ENCODE measurements at places on chromosomes 11 and 22. TPM values are rescaled to one million over a fixed set of nuclear protein-coding genes. Genes with fewer than 3 reads are reported as not detected.
A peak's percentile ranks its signal among the peaks of the same experiment; 100 is the strongest.

DNA sequence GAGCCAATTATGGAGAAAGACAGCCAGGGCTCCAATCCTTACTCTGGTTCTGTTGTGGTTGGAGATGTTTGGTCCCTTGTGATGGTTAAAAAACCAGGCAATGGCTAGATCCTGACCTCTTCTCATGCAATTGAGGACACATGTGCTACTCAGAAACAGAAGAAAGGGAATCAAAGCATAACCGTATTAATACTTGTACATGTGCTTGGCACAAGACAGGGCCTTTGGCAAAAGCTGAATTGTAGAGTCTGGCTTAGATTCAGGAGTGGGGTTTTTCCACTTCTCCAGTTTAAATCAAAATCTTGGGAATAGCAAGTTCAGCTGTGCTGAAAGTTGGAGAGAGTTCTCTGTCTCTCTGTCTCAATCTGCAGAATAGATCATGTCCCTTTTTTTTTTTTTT, 80.1 kb upstream of the E2F8 start:
- H3K4me1 ChIP-seq: no peaks in the 10 kb centered on the region
- H3K27ac ChIP-seq: no peak overlapping the region
- no peak for DNase-seq
- H3K4me3 ChIP-seq: no peak overlapping the region
- 0 out of 2 replicates have a peak, but pooled peaks cover 3% of the 10 kb centered on the region for H3K27me3 ChIP-seq
- no peaks in the 10 kb centered on the region for H3K36me3 ChIP-seq

ZP1 gene
- not detected for total RNA-seq

HTR3A gene
- not detected for total RNA-seq

DNA sequence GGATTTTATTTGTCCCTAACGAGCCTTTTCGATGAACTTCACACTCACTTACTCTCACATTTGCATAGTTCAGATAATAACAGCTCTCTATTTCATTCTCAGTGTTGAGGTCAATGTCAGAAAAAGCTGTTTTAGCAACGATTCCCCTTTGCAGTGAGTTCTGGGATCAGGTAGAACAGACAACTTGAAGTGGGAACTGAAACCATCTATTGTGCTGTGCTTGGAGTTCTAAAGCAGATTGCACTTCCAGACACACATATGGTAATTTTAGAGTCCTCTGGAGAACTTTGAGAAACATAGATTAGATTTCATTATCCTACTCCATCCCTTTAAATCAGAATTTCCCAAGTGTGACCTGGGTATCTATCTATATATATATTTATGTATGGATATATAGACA, 124.6 kb upstream of the BLID start:
- no peak overlapping the region for H3K27ac ChIP-seq
- DNase-seq: no peak
- H3K36me3 ChIP-seq: no peaks in the 10 kb centered on the region
- no peaks in the 10 kb centered on the region for H3K27me3 ChIP-seq
- no peaks in the 10 kb centered on the region for H3K4me1 ChIP-seq
- H3K4me3 ChIP-seq: no peak overlapping the region

DNA sequence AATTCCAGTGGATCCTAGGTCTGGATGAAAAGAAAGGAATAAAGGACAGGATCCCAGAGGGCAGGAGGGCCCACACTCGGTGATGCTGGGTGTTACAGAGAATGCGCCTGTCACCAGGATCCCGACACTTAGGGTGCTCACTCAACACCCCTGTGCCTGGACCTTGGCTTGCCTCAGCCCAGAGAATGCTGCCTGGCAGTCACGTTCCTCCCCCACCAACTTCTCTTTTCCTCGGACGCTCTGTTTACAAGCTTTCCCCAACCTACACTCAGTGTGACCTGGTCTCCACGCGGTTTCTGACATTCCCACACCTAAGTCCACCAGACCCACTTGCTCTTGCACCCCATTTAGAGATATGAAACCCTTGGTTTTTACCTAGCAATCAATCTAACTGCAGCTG, 38.0 kb upstream of the ETS1 start:
- no peaks in the 10 kb centered on the region for H3K27me3 ChIP-seq
- no peaks in the 10 kb centered on the region for H3K36me3 ChIP-seq
- no peak for DNase-seq
- no peak overlapping the region for H3K27ac ChIP-seq
- no peaks in the 10 kb centered on the region for H3K4me1 ChIP-seq

- no peak for DNase-seq
- H3K4me1 ChIP-seq: peaks cover 17% of the 10 kb centered on the region
- peak within 1 kb of the TSS; percentile 39 for H3K4me3 ChIP-seq
- H3K36me3 ChIP-seq: no peaks in the 10 kb centered on the region
- H3K27me3 ChIP-seq: peaks cover 27% of the 10 kb centered on the region
- no peak within 1 kb of the TSS for H3K27ac ChIP-seq
These were observed at the start of gene RASD2 for GRCh38 chr22:35540595-35541253. TSS of gene RASD2 (plus strand) at chr22:35540831. CDS start at chr22:35546810, 5,979 bp downstream.

RFPL1 gene
- total RNA-seq: not detected

DNA sequence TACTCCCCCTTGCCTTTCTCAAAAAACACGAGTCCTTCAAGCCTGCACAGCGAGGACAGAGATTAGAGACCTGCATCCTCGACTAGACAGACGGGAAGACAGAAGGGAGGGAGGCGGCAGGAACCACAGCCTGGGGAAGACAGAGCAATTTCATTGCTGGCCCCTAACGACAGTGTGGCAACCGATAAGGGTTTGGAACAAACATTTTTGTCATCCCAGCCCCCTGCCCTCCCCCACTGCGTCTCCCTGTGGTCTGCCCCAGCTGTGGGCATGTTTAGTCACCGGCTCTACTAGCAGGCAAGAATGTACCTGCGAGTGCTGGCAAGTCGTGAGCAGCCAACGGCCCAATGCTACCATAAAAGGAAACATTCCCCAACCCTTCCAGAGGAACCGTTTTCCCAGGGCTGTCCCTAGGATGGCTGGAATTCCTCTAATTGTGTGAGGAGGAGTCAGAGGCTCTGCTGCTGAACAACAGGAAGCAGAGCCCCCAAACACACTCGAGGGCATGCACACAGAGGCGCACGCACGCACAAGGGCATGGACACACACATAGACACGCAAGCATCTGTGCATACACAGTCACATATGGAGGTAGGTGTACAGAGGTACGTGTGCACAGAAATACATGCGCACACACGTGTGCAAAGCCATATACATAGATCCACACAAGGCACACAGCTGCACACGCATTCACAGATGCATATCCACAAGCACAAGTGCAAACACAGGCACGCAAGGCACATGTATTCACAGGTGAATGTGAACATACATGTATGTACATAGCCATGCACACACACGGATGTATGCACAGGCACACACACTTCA, 58.3 kb downstream of the MYH9 start:
- H3K36me3 ChIP-seq: peaks cover 87% of the 10 kb centered on the region
- no peak overlapping the region for H3K4me3 ChIP-seq
- DNase-seq: peak; percentile 99
- H3K27me3 ChIP-seq: no peaks in the 10 kb centered on the region
- peak overlapping the region; percentile 98 for H3K27ac ChIP-seq

DNA sequence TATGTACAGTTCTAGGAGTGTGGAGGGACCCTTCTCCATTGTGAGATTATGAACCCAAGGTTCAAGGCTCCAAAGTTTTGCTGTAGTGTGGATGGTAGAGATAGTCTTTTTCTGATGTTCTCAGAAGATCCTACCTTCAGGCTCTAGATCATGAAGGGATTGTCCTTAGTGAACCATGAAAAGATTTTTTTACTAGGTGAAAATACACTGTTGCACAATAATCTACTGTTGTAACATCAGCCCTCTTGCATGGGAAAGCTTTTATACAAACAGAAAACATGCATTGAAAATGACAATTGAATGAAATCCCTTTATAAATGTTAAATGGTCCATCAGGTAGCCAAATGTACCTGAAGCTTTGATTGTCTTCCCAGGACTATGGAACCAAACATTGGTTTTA, 177.8 kb downstream of the FAM76B start:
- H3K36me3 ChIP-seq: no peaks in the 10 kb centered on the region
- H3K4me3 ChIP-seq: no peak overlapping the region
- H3K27me3 ChIP-seq: no peaks in the 10 kb centered on the region
- no peaks in the 10 kb centered on the region for H3K4me1 ChIP-seq
- no peak overlapping the region for H3K27ac ChIP-seq

DNA sequence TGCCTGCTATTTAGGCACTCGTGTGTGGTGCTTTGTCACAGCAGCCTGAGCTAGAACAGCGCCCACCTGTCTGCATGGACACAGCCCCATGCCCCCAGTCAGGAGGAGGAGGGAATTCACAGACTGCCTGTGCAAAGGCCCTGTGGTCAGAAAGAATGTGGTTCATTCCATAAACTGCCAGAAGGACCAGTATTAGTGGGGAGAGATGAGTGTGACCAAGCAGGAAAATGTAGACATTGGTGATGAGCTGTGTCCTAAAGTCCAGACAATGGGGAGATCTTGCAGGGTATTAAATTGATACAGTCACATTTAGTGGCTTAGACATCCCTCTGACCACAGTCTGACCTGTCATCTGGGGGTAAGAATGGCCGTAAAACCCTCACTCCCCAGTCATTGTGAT, 83.7 kb upstream of the LINC01488 start:
- no peaks in the 10 kb centered on the region for H3K27me3 ChIP-seq
- H3K27ac ChIP-seq: no peak overlapping the region
- no peak for DNase-seq
- no peak overlapping the region for H3K4me3 ChIP-seq
- no peaks in the 10 kb centered on the region for H3K36me3 ChIP-seq

DNA sequence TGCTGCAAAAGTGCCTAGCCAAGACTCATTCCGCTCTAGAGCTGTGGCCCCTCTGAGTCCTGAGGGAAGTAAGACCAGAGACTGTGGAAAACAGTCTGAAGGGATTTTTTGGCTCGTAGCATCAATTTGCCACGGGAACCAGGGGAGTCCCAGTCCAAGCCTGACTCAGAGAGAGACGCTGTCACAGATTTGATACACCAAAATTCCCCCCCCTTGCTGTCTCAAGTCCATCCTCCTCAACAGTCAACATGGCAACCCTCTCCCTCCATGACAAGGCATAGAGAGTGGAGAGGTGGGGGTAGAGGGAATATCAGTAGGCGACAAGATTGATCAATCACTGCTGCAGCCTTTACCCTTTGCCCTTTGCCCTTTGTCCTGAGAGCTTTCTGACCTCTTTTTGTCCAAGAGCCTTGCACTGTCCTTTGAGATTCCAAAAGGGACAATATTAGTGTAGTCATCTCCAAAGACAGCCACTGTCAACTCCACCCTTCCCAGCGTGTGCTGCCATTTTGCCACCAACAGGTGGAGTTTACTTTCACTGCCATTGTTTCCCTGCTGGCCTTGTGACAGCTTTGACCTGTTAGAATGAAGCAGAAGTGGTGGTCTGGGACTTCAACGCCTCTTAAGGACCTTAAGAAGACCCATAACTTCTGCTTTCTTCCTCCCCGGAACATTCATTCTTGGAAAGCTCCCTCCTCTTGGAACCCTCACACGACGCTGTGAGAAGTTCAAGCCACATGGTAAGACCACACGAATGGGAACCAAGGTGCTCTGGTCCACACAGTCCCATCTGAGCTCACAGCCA, 7.3 kb downstream of the SLC15A3 start:
- H3K27me3 ChIP-seq: no peaks in the 10 kb centered on the region
- peaks cover 56% of the 10 kb centered on the region for H3K36me3 ChIP-seq
- no peak for DNase-seq
- H3K27ac ChIP-seq: no peak overlapping the region
- H3K4me3 ChIP-seq: no peak overlapping the region

GRCh38 chr11:74232311-74232950, 61.3 kb downstream of the PPME1 start:
- no peaks in the 10 kb centered on the region for H3K36me3 ChIP-seq

PNPLA5 gene
- total RNA-seq: not detected

TECTA gene
- 0.03 TPM for total RNA-seq

- peak overlapping the region; percentile 81 for H3K27ac ChIP-seq
- no peak for DNase-seq
- H3K4me1 ChIP-seq: peaks cover 31% of the 10 kb centered on the region
- no peak overlapping the region for H3K4me3 ChIP-seq
- H3K27me3 ChIP-seq: no peaks in the 10 kb centered on the region
- no peaks in the 10 kb centered on the region for H3K36me3 ChIP-seq
These were observed 2.3 kb upstream of the ST3GAL4 start for GRCh38 chr11:126352934-126353801.

UBQLN3 gene
- total RNA-seq: not detected

DNA sequence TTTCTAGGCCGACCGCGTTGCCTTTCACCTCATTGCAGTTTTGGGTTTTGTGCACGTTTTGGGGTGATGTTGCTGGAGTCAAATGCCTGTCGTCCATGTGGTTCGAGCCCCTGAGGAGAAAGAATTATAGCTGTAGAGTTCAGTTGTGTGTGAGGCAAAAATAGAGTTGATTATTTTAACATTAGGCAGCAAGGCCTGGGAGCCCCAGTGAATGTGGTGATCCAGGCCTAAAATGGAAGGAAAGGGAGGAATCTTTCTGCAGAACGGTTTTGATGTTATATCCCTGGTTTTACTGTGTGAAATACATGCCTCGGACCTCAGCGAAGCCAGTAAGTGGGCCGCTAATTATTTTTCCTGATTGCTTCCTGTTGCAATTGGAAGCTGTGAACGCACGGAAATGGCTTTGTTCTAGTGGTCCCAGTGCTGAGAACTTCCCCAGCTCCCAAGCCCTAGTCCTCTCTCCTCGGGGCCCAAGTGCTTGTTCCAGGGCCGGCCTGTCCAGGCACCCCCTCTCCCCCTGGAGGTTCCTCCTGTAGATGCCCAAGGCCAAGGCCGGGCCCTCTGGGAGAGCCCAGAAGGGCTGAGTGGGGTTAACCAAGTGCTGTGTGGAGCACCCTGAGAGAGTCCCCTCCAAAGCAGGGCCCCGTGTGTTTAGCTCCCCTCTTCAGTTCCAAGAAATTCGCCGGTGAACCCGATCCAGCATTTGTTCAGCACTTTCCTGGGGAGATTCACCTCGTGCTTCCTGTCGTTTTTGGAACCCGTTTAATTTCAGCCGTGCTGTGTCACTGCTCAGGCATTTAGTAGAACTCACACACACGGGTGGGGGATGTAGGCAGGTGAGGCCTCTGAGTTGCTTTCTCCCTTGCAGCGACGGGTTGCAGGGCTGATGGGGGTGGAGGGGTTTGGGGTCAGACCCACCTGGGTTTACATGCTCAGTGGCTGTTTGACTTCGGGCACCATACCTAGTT, 2.1 kb downstream of the LRP5 start:
- H3K27ac ChIP-seq: peak overlapping the region; percentile 21
- H3K36me3 ChIP-seq: peaks cover 4% of the 10 kb centered on the region
- peak; percentile 58 for DNase-seq
- peaks cover 45% of the 10 kb centered on the region for H3K4me1 ChIP-seq
- H3K4me3 ChIP-seq: peak overlapping the region; percentile 84

DNA sequence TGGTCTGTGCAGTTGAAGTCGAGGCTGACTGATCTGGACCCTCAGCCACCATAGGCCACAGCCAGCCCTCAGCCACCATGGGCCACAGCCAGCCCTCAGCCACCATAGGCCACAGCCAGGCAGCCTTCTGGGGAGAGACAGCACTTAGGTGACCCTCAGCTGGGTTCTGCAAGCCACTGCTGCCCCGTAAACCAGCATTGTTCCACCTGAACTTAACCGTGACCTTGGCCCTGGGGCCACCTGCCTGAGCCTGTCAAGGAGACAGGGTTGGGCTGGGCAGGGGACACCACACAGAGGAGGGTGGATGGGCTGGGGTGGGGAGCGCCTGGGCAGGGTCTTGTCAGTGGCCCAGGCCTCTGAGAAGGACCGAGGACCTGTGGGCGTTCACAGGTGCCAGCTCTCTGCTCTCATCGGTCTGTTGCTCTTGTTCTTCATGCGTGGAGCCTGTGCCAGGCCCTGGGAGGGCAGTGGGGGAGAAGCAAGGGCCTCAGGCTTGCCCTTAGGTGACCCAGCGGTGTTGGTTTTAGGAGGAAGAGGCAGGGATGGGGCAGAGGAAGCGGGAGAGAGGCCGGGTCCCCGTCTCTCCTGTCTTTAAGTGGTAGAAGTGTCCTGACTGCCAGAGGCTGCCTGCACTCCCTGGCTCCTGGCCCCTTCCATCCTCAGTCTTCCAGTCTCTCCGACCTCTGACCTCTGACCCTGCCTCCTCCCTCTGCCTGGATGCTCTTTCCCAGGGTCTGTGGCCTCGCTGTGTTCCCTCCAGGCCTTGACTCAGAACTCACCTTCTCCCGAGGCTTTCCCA, 36.9 kb downstream of the GRAMD4 start:
- DNase-seq: no peak
- H3K4me3 ChIP-seq: no peak overlapping the region
